ENCODE measurements at places on chromosomes 11 and 22.

GRCh38 chr11:93287434-93287833, 43.1 kb upstream of the DEUP1 start:
- no peak for DNase-seq

- DNase-seq = peak; percentile 67
Measured at GRCh38 chr11:60927600-60927999, 3.3 kb downstream of the TMEM132A start.

DNA sequence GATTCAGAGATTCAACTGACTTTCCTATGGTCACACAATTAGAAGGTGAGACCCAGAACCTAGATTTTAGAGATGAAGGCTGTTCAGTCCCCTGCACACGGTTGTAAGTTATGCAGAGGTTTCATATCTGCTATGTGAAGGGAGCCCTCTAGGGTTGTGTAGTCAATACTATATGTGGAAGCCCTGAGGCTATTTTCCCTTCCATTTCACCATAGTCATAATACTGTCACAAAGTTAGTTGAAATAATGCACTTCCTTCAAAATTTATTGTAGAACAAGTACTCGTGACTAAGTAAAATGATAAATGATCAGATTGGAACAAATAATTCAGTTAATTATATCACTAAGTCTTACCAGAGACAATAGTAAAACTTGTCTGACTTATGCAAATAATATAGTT, 48.8 kb downstream of the ENDOD1 start:
- no peak for DNase-seq

DNA sequence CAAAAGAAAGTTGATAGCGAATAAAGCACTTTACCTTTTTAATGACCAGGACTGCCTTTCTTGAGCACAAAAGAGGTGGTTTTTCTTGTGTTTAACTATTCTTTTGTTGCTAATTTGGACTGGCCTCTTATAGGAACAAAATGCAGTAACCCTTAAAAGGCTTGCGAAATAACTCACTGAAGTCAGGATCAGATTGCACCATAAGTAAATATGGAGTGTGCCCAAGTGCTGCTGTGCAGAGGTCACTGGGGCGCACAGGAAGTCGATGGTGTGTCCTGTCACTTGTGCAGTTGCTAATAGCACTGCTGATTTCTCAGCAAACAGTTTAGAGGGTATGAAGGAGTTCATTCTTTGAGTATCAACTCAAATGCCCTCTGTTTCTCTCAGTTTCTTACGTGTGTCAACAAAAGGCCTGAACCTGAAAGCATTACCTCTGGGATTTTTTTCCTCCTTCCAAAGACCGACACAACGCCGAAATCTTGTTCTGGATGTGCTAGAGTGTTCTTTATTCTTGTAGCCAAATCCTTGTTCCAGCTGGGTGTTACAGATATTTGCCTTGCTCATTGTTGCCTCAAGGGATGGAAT, 71.3 kb downstream of the ATXN10 start:
- no peak for DNase-seq

DNA sequence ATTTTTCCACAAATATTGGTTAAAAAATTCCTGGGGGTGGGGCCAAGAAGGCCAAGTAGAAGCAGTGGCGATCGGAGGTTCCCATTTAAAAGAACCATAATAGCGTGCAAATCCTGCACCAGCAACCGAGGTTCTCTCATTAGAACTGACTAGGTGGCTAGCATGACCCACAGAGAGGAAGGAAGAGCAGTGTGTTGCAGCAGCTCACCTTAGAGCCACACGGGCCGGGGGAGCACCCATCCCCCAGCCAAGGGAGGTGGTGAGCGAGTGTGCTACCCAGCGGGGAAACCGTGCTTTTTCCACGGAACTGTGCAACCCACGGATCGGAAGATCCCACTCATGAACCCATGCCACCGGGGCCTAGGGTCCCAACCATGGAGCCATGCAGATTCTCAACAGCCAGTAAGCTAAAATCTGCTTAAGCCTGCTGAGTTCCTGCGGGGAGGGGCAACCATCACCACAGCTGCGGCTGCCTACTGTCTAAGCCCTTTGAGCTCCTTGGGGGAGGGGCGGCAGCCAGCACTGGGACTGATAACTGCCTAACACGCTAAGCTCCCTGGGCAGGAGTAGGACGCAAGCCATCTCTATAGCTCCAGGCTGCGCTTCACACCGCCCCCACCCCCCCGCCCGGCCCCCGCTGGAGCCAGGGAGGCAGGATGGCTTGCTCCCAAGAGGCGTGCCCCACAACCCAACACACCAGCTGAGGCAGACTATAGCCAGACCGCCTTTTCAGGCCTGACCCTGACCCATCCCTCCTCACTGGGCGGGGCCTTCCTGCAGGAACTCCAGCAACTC, 21.0 kb upstream of the HTATIP2 start:
- DNase-seq = no peak

DNA sequence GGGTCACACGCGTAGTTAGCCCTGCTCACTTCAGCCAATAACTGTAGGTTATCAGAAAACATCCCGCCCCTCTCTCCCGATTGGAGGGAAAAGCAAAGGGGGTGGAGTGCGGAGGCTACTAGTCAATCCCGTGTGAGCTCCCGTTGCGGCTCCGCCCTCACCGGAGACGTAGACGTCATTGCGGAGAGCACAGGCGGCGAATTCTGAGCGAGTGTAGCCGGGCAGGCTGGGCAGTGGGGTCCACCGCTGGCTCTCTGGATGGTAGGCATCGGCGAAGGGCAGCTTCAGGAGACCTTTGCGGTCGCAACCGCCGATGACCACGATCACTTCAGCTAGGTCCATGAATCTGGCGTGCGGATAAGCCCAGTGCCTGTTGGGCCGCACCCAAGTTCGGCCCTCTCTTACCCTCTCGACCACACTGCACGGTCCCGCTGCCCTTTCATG, 4.7 kb downstream of the KLHL35 start:
- DNase-seq = peak; percentile 95

GRCh38 chr11:117600234-117600783, 196.7 kb downstream of the DSCAML1 start:
- DNase-seq = peak; percentile 92

GRCh38 chr11:28899706-28900105, 791.5 kb downstream of the METTL15 start:
- DNase-seq = no peak

DNA sequence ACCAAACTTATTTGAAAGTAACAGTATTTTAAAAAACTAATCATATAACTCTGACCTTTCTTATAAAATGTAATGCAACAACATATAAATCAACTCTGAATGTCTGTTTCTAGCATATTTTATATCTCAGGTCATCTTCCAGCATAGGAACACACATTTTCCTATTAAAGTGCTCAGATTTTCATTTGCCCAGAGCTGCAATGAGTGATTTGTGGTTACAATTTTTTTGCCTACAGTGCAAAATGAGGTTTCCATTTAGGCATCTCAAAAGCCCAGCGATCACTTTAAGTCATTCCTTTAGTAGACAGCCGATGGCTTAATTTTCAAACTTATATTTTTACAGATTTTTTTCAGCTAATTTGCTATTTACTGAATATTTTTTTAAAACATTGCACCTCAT, 1.0 kb downstream of the LYVE1 start:
- DNase-seq = no peak

- peak; percentile 64 for DNase-seq
Measured at GRCh38 chr22:26364066-26365015, 64.7 kb upstream of the ASPHD2 start.

DNA sequence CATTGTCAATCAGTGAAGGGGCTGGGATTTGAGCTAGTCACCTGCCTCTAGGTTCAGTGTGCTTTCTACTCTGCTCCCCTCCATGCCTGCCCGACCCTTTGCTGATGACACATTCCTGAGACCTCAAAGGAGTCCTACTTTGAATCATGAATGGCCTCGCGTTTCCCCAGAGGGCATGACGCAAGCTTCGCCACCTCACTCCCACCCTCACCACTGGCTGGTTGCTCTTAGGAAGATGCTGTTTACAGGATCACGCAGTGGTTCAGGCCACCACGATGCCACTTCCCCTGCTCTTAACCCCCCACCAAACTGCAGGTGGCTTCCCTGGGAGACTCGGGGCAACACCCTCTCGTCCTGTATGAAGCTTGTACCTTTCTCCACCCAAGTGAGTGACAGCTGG, 62.9 kb upstream of the B3GAT1 start:
- no peak for DNase-seq

GRCh38 chr22:34294476-34294875, 374.2 kb upstream of the LARGE1 start:
- no peak for DNase-seq

DNA sequence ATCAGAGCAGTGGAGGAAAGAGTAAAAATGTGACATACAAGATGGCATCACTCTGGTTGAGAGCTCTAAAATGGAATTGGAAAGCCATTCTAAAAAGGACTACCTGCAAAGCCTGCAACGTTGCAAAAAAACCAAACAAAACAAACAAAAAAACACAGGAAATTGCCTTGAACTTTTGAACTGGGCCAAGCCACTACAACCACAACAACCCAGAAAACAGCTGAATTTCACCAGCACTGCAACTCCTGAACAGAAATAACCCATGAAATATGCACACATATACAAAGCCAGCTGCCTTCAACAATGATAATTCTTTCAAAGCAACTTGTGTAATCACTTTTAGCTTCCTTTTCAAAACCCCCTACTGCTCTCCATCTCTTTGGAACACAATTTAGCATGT, 326.6 kb upstream of the LRRC4C start:
- DNase-seq = no peak

DNA sequence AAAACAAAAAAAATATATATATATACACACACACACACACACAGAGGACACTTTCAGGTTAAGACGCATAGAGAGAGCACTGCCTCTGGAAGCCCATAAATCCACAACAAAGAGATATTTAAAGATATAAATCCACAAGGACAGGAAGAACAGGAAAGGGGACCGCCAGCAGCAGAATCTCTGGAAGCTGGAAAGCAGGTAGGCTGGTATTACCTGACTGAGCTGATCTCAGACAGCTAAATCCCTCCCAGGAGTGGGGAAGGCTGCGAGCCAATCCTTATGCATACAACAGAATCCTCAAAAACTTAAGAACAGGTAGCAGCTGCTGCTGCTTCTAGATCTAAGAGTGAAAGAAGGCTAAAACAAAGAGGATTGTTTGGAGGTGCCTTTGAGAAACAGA, 1.8 kb upstream of the MCAT start:
- no peak for DNase-seq

DNA sequence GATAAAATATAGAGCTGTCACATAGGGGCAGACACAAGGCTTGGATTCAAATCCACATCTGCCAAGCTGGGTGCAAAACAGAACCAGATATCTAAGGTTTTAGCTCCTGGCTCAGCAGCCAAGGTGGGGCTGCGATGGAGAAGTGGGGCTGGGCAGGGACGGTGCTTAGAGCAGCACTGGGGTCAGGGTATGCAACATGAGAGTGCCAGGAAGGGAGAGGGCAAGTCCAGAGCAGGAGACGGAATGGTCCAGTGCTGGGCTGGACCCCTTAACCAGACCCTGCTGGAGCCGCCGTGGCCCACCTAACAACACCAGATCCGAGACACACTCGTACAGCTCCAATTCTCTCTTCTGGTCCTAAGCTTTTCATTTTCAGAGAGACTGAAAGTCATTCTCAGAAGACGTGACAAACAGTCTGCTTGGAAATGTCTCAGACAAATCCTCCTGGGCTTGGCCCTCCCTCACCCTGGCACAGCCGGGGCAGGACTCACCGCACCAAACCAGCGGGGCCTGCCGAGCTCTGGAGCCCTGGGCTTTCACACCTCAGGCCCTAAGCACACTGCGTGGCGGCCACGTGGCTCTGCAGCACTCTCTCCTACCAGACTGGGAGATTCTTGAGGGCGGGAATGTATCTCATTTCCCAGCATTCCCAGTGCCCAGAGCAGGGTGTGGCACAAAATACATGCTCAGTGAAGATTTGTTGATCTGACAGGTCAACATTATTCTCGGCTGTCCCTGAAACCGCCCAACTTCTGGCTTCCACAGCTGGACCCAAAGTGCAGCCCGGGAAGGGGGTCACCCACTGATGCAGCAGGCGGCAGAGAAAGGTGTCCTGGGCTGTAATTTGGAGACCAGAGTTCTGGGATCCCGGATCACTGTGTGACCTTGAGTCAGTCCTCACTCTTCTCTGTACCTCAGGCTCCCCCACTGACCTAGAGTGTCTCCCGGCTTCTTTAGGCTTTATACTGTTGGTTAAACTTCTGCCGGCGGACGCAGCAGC, 11.6 kb downstream of the LRRC32 start:
- peak; percentile 52 for DNase-seq

DNA sequence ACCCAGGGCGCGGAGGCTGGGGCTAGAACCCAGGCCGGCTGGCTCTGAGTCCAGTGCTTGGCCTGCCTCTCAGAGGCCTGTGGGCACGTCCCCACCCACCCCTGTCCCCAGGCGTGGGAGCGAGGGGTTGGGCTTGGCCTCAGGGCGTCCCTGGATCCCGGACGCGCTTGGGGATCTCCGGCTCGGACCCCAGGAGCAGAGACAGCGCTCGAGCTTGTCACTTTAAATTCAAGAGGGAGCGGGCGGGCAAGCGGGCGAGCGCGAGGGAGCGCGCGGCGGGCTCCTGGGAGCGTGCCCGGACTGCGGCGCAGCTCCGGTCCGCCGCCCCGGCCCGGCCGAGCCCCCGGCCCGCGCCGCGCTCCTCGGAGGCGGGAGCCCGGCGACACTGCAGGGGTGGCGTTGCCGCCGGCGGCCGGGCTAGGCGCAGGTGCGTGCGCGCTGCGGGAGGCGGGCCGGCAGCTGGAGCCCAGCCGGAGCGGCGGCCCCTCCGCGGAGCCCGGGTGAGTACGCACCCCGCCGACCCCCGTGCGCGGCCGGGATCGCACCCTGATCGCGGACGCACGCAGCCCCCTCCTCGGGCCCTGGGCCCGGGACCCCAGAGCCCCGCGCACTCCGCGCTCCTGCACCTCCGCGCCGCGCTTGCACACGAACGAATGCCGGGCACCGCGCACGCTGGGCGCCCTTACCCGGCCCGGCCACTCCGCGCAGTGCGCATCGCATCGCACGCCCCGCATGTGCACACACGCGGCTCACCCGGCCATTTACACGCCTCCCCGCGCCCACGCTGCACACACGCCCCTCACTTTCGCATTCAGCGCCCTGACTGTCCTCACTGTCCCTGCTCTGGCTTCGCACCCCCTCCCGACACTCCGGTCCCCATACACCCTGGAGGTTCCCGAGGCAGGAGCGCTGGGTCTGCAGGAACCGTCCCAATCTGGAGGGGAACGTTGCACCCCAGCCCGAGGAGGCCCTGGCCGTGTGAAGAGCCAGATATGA, at the start of gene SYT12:
TSS of gene SYT12 (plus strand) at position 174 of the 996 bp plus-strand sequence. CDS start 7,011 bp downstream, outside the sequence.
- peak; percentile 46 for DNase-seq

- DNase-seq = no peak
Measured at GRCh38 chr22:46443850-46444389, 93.5 kb downstream of the CELSR1 start.

- no peak for DNase-seq
Measured at GRCh38 chr11:118224511-118225188, at the start of gene JAML. TSS of gene JAML (minus strand) at chr11:118225011. CDS start at chr11:118214866, 10,145 bp downstream.

All from posterior cingulate gyrus (tissue), 11 donors.